ENCODE measurements at places on chromosomes 6 and 20.

GRCh38 chr6:121040831-121041230 is 293.4 kb downstream of the TBC1D32 start:
- DNase-seq, result no peak

GRCh38 chr6:91088515-91088914 is 501.6 kb upstream of the MAP3K7 start:
- DNase-seq, result no peak

- peak; percentile 92 for DNase-seq
Measured at GRCh38 chr20:43949741-43950618, 35.3 kb downstream of the TOX2 start.

DNA sequence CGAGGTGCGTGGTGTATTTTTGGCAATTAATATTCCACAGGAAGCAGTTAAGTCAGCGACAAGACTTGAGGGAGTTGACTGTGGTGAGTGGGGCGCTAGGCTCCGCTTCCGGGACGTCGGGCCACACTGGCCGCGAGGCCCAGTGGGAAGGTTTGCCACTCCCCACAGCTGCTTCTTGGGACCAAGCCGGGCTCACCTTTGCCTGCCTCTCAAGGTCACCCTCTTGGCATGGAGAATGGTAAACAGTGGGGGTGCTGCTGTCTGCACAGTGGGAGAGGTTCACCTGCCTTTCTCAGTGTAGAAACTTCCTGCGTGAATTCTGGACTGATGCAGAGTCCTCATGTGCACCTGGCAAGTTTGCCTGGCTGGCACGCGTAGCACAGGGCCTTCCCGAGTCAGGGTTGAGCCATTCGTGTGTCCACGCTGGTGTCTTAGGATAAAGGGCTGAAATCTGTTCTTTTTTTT is 6.4 kb downstream of the OSBPL2 start:
- DNase-seq, result no peak

- DNase-seq, result peak; percentile 100
Measured at GRCh38 chr6:108689272-108690161, 128.8 kb downstream of the FOXO3 start.

DNA sequence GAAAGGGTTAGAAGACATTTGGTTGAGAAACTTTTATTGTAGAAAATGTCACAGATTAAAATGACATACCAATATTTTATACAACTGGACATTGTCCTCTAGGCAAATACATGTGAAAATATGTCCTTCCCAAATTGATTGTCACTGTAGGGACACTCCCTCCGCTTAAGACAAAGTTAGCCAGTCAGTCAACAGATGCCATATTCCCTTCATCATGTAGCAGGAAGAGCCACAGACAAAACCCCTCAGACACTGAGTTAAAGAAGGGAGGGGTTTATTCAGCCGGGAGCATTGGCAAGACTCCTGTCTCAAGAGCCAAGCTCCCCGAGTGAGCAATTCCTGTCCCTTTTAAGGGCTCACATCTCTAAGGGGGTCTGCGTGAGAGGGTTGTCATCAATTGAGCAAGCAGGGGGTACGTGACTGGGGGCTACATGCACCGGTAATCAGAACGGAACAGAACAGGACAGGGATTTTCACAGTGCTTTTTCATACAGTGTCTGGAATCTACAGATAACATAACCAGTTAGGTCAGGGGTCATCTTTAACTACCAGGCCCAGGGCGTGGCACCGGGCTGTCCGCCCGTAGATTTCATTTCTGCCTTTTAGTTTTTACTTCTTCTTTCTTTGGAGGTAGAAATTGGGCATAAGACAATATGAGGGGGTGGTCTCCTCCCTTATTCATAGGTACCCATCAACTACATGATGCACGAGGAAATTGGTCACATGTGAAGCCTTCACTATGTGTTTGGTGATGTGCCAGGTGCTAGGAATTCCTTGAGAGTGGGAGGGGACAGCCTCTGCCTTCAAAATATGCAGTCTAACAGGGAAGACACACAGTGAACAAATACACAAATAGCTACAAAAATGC is 155.7 kb upstream of the CDYL start:
- DNase-seq, result no peak

Measured in M059J (cell line).